ENCODE measurements at places on chromosomes 6 and 20.

DNA sequence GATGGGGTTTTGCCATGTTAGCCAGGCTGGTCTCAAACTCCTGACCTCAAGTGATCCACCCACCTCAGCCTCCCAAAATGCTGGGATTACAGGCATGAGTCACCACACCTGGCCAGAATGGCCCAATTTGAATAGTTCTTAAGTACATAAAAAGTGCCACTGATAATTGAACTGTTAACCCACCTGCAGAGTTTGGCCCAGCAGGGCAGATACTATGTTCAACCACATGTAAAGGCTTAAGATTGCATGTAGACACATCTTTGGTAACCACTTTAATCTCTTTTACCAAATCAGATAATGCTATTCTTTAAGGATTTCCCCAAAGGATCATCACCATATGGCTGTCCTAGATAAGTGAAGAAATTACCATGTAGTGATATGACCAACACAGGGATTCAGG is 21.3 kb upstream of the SGK1 start:
- no peak for DNase-seq

GRCh38 chr20:53346335-53346648 is 247.3 kb downstream of the ZNF217 start:
- DNase-seq: no peak

- DNase-seq: no peak
These were observed 124.7 kb downstream of the IRF4 start for GRCh38 chr6:516213-516612.

- DNase-seq: no peak
These were observed 544.3 kb downstream of the KIF16B start for GRCh38 chr20:16028923-16029322.

- DNase-seq: no peak
These were observed 6.5 kb upstream of the UQCC2 start for GRCh38 chr6:33717934-33718455.

- no peak for DNase-seq
These were observed 30.4 kb downstream of the GPLD1 start for GRCh38 chr6:24458941-24459340.

DNA sequence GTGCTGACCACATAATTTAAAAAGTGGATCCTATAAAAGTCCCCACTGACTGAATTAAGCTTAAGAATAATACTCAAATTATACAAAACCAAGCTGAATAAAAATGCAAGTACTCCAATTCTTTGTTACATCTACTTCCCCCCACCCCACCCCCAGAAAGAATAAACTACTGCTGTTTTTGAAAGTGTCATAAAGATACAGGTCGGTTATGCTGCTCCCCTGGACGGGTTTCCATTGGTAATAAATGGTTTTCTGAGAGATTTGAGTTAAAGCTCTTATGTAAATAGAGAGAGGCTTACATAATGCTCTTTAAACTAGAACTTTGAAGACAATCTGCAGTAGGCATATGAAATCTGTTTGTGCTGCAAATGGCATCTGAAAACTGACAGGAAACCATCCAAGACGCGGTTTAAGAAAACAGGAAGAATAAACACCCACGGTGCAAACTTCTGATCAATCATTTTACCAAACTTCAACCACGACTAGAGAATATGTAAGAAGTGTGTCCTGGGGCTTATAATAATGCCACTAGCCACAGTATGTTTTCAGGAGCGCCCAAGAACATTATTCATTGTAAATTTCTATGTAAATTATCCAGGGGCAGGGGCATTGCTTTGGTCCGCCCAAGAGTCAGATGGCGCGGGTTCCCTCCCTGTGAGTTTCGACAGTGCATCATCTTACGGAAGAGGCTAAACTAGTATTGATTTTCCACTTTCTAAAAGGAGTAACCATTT is 10.8 kb upstream of the POU3F2 start:
- no peak for DNase-seq

DNA sequence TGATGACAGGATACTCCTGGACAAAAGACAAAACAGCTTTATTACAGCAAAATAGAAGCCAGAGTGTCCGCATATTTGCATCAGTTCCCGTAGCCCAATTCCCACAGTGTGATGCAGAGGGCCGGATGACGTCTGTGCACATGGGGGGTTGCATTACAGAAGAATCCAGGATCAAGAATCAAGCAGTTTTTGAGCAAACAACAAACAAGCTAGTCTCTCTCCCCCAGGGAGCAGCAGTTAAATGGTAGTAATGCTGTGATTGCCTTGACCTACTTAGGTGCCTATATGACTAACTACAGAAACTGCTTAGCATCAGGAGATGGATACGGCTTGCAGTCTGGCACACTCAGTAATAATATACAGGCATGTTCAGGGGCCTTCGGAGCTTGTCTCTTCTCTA is 3.2 kb upstream of the SDHAF4 start:
- no peak for DNase-seq

DNA sequence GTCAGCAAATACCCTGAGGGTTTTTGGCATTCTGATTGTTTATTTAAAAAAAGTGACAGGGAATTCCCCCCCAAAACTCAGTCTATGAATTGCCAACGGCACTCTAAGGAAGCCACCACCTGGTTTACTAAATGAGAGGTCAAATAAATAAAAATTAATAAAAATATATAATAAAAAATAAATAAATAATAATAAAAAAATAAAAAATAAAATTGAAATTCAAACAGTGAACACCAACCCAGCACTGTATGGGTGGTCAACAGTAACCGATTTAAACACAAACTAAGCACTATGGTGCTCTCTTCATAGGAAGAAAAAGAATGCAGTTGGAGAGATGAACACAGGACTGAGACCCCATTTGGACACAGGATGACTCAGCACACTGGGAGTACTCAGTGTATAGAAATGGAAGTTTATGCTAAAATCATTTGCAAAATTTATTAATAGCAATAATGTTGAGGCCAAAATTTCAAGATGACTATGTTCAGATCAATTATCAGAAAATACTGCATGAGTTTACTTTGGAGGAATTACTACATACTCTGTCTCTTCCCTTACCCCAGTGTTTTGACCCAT is 98.5 kb downstream of the MBOAT1 start:
- no peak for DNase-seq

- no peak for DNase-seq
These were observed 8.3 kb downstream of the FGD2 start for GRCh38 chr6:37013516-37014491.

DNA sequence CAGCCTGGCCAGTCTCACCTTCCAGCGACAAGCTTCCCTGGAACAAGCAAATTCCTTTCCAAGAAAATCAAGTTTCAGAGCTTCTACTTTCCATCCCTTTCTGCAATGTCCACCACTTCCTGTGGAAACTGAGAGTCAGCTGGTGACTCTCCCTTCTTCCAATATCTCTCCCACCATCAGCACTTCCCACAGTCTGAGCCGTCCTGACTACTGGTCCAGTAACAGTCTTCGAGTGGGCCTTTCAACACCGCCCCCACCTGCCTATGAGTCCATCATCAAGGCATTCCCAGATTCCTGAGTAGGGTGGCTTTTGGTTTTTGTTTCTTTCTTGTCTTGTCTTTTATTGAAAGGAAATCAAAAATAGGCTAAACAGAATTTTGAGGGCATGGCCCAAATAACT is 24.3 kb downstream of the MYCT1 start:
- DNase-seq: no peak

- DNase-seq: peak; percentile 8
These were observed 616 bp downstream of the CHMP4B start for GRCh38 chr20:33811776-33812151.

GRCh38 chr6:40176152-40176551 is 241.9 kb upstream of the MOCS1 start:
- no peak for DNase-seq

DNA sequence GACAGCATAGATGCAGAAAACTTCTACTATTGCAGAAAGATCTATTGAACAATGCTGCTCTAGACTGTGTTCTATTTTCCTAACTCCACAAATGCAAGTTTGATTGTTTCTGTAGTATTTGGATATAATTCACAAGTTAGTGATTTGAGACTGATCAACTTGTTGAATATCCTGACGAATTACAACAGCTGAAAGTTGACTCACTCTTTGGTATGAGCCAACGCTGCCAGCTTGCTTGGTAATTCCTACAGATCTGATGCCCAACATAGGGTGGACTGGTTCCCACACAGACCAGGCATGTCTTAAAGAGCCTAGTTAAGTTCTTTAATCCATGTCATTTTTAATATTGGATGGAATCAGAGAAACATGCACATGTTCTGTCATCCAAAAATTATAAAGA is 231.0 kb upstream of the RAB32 start:
- DNase-seq: no peak

GRCh38 chr6:47653706-47654105 is 44.7 kb upstream of the ADGRF4 start:
- DNase-seq: no peak

- no peak for DNase-seq
These were observed 48.5 kb downstream of the AIG1 start for GRCh38 chr6:143109196-143109595.

DNA sequence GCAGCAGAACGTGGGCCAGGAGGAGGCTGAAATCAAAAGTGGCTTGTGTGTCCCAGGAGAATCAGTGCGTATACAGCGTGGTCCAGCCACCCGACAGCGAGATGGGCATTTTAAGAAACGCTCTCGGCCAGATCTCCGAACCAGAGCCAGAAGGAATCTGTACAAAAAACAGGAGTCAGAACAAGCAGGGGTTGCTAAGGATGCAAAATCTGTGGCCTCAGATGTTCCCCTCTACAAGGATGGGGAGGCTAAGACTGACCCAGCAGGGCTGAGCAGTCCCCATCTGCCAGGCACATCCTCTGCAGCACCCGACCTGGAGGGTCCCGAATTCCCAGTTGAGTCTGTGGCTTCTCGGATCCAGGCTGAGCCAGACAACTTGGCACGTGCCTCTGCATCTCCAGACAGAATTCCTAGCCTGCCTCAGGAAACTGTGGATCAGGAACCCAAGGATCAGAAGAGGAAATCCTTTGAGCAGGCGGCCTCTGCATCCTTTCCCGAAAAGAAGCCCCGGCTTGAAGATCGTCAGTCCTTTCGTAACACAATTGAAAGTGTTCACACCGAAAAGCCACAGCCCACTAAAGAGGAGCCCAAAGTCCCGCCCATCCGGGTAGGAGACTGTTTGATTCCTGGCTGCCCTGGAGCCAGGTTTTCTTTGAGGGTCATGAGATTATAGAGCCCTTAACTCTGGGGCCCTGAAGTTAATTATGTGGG is 75.3 kb downstream of the ASXL1 start:
- DNase-seq: no peak

GRCh38 chr6:42428326-42429041 is 23.2 kb downstream of the TRERF1 start:
- DNase-seq: no peak

DNA sequence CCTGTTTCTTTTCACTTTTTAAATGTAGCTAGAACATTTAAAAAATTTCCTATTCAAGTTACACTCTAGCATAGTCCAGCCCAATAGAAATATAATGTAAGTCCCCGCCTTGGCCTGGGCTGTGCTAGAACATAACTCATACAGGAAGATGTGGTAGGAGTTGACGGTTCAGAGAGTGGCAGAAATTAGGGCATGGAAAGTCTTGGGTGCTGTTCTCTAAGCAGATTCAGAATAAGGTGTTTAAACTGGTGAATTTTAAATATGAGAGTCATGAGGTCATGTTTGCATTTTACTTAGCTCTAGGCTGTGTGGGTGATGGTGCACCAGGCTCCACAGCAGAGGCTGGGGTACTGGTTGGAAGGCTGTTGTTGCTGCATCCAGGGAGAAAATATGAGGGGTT is 256.5 kb downstream of the FARS2 start:
- DNase-seq: no peak

DNA sequence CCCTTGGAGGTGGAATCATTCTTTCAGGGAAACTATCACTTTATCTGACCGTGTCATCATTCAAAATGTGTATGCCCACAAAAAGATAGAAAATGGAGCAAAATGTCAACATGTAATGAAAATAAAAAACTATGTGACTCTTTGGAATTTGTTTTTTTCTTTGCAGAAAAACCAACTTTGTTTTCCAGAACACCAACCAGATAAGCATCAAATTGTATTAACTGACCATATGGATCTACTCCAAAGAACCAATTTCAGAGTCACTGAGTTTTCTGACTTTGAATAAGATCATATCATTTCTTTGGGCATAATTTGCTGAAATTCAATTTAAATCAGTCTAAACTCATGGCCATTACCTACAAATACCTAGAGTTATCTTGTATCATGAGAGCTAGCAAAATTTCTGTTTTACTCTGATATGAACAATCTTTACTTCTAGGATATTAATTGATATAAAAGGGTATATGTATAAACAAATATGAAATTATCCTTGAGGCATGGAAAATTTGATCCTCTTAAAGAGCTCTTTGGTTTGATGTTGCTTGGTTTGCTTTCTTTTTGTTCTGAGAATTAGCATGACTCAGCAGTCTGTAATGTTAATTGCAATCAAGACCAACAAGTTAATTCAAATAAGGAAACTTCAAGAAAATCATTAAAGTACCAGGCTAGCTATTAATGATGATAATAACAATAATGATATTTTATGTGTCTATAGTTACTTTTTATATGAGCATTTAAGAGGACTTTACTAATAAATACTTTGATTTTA is 444.4 kb upstream of the MARCKS start:
- no peak for DNase-seq

DNA sequence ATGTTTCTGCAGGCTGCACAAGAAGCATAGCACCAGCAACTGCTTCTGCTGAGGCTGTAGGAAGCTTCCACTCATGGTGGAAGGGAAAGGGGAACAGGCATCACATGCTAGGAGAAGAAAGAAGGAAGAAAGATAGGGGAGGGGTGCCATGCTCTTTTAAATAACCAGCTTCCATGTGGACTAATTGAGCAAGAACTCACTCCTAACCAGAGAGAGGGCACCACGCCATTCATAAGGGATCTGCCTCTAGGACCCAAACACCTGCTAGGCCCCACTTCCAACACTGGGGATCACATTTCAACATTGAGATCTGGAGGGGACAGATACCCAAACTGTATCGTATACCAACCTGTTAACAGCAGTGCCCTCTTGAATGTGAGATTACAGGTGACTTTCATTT is 46.9 kb upstream of the ARMC2 start:
- DNase-seq: no peak

DNA sequence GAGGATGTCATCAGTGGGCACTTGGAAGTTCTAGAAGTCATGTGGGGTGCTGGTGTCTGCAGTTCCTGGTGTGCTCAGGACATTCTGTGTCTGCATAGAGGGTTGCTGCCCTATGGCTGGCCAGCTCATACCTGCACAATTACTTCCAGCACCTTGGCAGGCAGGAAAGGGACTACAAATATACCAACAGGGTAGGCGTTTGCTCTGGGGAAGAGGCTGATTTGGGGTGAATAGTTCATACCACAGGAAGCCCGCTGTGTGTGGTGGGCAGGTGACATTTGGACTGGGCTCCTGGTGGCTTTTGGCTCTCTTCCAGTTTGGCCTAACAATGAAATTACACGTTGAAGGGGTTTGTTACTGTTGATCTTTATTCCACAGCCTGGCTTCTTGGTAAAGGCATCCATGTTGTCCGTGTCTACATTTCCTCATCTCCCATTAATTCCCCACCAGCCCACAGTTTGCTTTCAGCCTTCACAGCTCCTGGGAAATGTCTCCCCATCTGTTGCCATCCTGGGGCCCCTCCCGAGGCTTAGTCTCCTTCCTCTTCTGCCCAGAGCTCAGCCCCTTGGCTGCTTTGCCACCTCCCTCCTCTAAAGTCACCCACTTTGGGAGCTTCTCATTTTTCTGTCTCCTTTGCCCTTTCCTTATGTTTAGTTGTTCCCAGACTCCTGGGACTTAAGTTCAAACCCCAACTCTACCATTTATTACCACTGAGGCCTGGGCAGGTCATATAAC is 88.1 kb downstream of the RSPH3 start:
- DNase-seq: no peak

All from ACHN (cell line).